Activated CD4-positive, alpha-beta T cell treated with anti-CD3 and anti-CD28 coated beads for 24 hours (primary cell): ENCODE measurements at places on chromosomes 2 and 18.

GRCh38 chr2:168278424-168278888, 31.1 kb upstream of the STK39 start:
- DNase-seq: no peak

DNA sequence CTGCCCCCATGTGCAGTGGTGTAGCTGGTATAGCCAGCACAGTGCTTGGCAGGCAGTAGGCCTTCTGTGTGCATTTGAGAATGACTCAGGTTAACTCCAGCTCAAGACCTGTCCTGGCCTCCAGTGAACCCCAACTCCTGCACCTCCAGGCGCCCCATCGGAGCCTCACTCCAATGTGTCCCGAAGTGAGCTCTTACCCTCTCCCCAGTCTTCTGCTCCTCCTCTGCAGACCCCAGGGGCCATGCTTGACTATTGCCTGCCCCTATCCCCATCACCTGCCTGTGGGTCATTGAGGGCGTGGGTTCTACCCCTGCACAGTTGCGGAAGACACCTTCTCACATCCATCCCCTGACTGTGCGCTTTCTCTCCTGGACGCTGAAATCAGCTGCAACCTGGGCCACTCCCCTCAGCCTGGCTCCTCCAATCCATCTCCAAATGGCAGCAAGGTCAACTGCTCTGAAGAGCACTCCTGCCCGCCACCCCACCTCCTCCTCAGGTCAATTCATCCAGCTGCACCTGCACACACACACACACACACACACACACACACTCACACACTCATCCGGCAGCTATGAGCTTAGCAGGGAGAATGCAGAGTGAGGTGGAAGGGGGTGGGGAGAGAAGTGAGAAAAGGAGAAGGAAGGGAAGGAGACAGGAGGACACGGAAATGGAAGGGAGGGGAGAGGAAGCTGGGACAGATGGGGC, 130.3 kb upstream of the GLI2 start:
- no peak for DNase-seq

DNA sequence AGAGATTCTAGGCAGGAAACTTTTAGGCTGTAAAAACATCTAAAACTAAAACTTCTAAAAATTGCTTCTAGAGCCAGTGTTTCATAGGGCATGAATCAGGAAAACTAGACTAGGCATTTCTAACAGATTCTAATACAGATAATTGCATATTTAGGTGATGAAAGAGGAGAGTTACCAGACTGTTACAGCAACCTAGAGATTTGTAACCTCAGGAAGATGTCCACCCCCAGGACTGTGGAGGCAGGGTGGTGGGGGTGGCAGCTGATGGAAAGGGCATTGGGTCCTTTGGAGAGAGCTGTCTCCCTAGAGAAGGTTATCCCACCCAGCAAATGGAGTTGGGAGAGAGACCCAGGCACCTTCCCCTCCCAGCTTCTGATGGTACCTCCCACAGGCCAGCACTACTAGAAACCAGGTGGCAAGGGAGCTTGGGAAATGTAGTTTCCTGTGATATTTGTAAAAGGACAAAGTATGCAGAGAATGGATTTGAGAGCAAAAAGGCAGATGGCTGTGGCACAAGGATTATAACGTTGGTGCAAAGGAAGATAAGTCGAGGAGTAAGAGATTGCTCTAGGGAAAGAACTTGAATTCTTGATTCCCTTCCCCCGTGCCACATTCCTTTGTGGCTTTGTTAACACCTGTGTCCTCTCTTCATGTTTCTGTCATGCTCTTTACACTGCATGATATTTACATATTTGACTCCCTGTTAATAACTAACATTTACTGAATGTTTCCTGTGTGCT, 75.6 kb upstream of the MGAT5 start:
- no peak for DNase-seq

DNA sequence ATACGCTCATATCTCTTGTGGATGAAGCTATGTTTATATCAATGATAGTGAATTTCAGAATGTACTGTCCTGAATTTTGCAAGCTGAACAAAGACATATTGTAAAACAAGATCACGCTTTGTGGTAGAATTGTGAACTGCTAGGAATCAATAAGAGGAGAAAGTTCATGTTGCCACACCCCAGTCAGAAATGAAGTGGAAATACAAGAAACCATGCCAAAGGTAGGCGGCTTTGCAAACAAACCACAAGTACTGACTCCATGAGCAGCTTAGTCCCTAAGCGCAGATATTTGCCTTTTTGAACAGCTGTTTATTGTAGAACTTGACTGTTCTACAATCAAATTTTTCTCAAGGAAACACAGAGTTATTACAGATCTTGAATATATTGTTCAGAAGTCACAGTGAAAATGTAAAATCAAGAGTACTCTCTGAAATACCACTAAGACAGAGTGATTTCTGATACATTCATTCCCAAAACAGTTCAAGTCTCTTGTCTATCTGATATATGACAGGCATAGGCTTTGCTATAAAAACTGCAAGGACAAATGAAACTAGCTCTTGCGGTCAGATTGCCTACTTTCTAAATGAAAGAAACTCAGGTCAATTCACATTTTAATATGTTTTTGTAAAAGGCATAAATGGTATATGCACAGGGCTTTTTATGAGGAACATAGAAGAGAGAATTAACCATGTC, 120.9 kb upstream of the CDH19 start:
- no peak for DNase-seq

GRCh38 chr18:9574473-9575115, 39.8 kb downstream of the PPP4R1 start:
- DNase-seq: no peak
